ENCODE measurements at places on chromosomes 5 and 9.

- DNase-seq = peak; percentile 25
These were observed 28.7 kb upstream of the MYOT start for GRCh38 chr5:137838976-137839375.

DNA sequence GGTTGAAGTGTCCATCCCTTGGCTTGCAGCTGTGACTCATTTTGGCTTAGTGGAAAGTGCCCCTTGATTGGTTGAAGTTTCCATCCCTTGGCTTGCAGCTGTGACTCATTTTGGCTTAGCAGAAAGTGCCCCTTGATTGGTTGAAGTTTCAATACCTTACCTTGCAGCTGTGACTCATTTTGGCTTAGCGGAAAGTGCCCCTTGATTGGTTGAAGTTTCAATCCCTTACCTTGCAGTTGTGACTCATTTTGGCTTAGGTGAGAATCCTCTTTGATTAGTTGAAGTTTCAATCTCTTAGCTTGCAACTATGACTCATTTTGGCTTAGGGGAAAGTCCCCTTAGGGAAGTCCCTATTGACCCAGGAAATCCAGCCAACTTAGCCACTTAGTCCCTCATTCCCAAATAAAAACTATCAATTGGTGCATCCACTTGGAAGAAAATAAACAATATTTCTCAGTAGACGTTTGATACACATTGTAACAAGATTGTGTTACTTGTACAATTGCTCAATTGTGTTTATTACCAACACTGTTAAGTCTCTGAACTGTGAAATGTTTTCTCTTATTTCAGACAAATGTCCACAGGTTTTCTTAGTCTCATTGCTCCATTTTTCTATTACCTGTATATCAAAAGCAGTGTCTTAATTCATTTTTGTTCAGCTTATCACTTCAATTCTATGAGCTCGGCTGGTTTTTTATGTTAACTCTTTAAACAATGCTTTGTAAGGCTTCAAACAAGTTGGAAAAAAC, 2308.8 kb upstream of the ACO1 start:
- no peak for DNase-seq

DNA sequence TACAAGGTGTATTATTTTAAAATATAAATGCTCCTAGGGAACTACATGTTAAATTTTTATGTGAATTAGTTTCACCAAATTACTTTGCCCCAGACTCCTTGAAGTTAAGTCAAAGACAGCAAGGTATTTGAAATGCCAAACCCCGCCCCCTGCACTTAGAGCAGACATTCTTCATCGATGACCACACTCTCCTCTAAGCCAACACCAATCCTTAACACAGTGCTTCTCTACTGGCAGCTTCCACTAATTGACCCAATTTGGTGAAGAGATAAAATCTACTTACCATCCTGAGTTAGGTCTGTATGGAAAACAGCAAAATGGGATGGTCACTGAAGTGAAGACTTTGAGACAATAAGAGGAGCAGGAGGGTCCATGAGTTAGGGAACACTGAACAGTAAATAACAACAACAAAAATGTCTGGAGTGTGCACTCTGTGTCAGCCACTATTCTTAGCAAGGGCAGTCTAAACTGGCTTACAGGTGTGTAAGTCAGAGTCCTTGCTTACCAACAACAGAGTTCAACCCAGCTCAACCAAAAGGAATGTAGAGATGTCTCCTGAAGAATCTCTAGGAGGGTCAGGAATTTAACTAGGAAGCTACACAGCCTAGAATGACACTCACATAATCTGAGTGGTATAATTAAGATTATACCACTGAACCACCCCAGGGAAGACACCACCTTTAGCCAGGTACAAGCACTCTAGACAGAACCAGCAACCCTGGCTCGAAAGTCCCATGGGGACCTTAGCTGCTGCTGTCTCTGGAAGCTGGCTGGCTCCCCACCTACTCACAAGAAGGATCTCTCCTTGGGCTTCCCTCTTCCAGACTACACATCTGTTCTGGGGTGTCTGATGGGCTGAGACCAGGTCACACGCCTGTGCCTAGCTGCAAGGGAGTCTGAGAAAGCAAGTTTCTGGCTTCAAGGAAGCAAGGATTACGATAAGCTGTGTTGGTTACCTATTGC, 8.8 kb upstream of the UBE2QL1 start:
- no peak for DNase-seq

DNA sequence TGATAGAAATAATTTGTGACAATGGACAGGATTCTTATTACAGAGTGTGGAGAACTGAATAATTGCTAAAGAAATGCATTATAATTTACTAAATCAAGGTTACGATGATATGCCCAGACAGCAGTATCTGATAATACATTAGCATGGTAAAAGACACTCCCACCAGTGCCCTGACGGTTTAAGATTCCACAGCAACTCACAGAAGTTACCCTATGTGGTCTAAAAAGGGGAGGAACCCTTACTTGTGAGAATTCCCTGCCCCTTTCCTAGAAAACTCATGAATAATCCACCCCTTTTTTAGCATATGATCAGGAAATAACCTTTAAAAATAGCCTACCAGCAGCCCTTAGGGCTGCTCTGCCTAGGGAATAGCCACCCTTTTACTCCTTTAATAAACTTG, 244.7 kb upstream of the SLC24A2 start:
- DNase-seq = no peak

- DNase-seq = no peak
These were observed 187.4 kb downstream of the ERCC6L2 start for GRCh38 chr9:96062854-96063253.

- DNase-seq = no peak
These were observed 21.5 kb downstream of the NKD2 start for GRCh38 chr5:1029945-1030625.

GRCh38 chr9:134982311-134982710, 64.6 kb upstream of the FCN1 start:
- DNase-seq = no peak

GRCh38 chr5:124849774-124850173, 103.3 kb upstream of the ZNF608 start:
- DNase-seq = no peak

- no peak for DNase-seq
These were observed 1199.8 kb downstream of the DTWD2 start for GRCh38 chr5:117788596-117788995.

DNA sequence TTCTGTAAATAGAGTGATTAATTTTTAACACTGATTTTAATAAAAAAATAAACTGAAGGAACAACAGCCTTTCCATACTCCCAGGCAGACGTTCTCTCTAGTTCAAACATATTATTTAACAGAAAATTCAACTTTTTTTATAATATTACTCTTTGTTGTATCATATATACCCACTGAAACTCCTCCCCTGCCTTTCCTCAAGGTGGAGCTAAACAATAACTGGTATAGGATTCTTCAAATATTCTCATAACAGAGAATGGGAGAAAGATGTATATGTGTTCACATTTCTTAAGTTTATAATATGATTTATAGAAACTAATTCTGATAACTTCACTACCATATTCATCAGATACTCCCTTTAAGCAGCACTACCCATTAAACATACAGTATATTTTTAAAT, 83.4 kb downstream of the CYLC2 start:
- no peak for DNase-seq

DNA sequence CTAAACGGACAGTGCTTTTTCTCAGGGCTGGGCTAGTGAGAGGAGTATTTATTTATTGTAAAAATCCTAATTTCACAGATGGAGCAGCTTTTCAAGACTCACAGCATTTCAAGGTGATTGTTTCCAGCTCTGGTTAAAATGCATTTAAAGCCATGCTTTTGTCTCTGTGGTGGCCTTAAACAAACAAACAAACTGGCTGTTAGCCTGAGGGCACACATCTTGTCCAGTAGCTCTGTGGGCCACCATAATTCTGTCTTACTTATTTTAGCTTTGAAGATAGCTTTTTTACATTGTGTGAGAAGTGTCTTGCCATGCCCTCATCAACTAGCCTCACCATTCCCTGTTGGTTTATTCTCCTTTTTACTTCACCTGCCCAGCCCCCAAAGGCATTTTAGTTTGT, 218.2 kb downstream of the PSAT1 start:
- no peak for DNase-seq

GRCh38 chr9:19759066-19759465, 29.8 kb downstream of the SLC24A2 start:
- DNase-seq = no peak

- DNase-seq = no peak
These were observed 229.9 kb downstream of the SGCD start for GRCh38 chr5:156556666-156557406.

DNA sequence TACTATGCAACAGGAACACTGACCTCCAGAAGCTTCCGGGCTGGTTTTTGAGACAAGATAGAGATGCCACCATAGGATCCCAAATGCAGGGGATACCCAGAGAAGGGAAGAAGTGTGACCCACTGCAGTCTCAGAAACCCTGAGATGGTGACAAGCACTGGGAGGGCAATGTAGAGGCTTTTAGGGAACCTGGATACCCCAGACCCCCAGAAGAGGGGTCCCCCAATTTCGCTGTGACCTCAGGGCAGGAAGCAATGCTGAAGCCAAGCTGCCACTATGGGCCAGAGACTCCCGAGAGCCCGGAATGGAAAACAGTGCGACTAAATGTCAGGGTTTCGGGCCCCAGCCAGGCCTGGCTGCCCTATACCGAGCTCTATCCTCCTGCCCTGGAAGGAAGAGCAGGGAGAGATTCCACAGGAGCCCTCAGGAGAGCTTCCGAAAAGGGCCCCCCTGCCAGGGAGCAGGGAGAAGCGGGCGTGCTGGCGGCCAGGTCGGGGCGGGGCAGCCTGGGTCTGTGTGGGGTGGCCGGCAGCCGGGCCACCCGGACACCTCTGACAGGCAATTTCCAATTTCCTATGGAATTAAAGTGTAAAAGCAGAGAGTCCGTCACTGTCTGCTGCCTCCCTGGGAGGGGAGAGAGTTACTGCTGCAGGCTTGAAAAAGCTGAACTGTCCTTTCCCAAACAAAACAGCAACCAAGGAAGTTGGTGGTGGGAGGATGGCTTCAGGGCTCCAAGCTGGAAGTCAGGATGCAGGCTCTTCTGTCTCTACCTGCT, 154.2 kb downstream of the FGF18 start:
- no peak for DNase-seq

DNA sequence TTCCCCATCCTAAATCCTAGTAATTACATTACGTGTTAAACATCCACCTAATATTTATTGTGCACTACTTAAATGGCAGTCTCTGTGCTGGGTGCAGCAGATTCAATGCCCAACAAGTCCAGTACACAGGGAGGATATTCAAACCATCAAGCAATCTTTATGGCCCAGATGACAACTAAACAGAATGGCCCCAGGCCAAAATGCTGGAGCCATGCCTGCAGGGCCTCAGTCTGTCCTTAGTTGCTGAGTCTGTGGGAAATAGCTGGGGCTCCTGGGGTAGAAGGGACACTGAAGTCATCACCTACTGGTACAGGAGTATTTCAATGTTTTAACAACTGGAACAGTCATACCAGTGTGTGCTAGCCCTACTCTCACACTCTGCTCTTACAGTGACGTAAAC, 153.5 kb downstream of the ZNF608 start:
- no peak for DNase-seq
